Head of caudate nucleus (tissue), 42 donors: ENCODE measurements at places on chromosomes 3 and 15.

DNA sequence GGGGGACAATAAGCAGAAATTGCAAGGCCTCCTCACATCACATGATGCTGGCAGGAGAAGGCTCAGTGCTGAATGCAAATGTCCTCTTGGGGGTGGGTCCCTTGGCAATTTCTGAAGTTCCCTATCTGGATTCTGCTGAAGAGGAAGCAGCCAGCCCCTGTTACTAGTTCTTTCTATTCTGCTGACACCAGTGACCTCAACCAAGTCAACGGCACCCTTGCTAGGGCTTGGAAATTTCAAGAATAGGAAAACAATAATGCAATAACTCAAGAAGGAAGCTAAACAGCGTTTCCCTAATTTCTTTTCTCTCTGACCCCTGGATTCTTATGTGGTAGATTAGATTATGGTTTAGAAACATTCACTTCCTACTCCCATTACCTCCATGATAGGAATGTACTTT lies 46.2 kb upstream of the FOXP1 start:
- DNase-seq, result no peak

- no peak for DNase-seq
These were observed 9.2 kb downstream of the IGF2BP2 start for GRCh38 chr3:185815391-185816282.

DNA sequence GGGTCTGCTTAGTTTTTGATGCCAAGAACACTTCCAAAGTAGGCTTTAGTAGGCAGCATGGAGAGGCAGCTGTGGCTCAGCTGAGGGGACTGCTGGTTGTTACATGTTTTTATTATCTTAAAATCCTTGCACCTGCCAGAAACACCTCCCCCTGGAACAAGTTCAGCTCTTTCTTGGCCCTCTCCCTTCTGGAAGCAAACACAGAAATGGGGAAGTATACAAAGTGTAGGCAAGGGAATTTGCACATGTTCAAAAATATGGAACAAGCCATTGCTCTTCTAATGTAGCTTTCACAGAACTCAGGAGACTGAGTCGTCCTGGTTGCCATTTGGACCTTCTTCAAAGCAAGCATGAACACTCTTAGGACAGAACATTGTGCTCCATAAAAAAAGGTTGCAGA lies 169.1 kb upstream of the SEMA6D start:
- no peak for DNase-seq

DNA sequence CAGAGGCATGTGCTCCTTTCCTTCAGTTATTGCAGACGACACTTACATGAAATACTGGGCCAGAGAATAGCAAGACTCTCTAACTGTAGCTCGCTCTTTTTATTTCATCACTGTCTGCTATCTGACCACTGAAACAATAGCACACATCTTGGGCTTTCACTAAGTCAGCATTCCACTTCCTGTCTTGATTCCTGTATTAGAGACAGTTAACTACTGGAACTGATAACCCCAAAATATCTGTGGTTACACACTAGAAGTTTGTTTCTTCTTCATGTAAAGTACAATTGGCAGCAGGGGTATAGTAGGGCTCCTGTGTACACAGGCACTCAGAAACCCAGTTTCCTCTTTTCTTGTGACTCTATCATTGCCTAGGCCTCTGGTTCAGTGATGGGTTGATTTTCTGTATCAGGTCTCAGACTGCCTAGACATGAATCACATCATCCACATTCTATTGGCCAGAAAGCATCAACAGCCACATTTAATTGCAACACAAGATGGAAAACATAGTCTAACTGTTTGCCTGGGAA lies 230.2 kb upstream of the CD96 start:
- DNase-seq, result no peak
